ENCODE measurements at places on chromosomes 13 and 19.
A peak's percentile ranks its signal among the peaks of the same experiment; 100 is the strongest.

DNA sequence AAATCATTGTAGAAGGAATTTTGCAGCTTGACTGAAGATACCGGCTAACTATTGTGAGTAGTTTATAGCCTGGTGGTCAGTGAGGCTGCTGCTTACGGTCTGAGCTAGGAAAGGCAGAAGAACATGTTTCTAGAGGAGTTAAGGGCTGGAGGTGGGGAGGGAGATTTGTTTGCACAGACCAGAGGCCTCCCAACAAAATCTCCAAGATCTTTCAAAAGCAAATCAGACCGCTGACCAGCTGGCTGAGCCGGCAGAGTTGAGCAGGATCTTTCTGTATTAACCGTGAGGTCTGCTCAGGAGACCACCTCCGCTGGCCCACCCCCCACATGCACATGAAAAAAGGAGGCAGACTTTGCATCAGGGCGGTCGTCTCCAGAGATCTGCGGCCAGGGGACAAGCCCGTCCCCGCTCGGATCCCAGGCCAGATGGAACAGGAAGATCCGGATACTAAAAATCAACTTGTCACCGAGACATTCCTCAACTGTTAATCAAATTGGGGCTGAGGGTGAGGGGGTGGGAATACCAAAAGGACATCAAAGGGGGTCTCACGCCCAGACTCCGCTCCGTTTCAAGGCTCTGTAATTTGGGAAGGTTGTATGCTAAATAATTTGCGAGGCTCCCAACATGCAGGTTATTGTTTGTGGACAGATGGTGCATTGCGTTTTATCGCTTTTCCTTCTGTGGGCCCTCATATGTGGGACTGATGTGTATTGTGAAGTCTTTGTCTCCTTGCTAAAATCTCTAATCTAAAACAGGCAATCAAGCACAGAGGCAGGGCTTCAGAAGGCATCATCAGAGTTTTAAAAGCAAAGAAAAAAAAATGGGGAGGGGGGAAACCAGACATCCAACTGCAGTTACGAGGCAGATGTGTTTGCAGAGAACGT is 319.0 kb downstream of the ZNF536 start:
- DNase-seq, result no peak

GRCh38 chr13:22061371-22061805 is 390.5 kb downstream of the FGF9 start:
- no peak for DNase-seq

- DNase-seq, result no peak
Measured at GRCh38 chr13:94759120-94759728, 46.9 kb upstream of the SOX21 start.

DNA sequence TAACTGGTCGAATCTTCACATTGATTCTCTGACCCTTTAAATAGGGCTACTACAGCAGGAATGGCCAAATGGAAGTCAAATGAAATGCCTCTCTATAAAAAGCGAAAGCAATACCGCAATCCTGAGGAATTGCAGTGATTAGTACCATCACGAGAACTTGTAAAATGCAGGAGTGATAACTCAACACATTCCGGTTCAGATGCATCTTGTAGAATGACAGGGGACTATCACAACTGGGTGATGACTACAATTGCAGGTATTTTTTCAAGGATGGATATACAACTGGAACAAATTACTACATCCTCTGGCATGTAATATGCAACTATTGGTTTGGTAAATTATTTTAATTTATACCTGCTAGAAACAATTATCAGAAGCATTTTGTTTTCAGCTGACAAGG is 140.4 kb downstream of the PCDH20 start:
- DNase-seq, result no peak

GRCh38 chr19:52464798-52465470 is 11.6 kb downstream of the ZNF578 start:
- DNase-seq, result no peak

GRCh38 chr19:19418555-19419260 is 13.2 kb downstream of the GATAD2A start:
- no peak for DNase-seq

- DNase-seq, result no peak
Measured at GRCh38 chr13:49213539-49213938, 6.6 kb upstream of the MLNR start.

GRCh38 chr13:114104655-114105520 is 27.5 kb downstream of the RASA3 start:
- no peak for DNase-seq

DNA sequence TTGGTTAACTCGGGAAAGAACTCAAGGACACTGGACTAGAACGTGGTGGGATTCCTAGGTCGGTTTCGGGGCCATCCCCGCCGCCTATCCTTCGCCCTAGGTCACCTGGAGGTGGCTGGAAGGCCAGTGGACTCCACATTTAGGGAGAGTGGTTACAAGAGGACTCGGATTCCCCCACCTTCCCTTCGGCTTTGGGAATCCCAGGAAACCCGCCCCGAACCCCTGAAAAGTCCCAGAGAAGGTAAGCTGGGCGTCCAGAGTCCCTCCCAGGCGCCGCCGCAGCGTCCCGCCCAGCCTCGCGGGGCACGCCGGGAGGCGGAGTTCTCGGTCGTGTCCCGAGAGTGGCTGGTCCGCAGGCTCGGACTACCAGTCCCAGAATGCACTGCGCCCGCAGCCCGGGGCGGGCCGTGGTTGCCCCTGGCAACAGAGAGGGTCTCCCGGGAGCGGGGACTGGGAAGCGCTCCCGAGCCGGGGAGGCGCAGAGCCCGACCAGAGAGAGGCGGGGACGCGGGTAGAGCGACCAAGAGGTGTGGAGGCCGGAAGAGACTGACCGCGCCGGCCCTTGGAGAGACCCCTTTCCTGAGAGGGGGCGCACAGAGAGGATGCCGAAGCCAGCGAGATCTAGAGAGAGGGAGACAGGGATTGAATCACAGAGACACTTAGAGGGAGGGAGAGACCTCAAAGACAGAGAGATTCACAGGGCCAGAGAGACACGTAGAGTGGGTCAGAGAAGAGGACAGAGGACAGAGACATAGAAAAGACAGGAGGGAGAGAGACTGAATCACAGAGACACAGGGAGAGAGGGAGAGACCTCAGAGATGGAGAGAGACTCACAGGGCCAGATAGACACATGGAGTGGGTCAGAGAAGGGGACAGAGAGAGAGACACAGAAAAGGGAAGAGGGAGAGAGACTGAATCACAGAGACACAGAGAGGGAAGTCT is 2.6 kb upstream of the PRKCG start:
- DNase-seq, result peak; percentile 91

GRCh38 chr19:8615813-8616596 is 5.5 kb upstream of the ADAMTS10 start:
- peak; percentile 67 for DNase-seq

- DNase-seq, result no peak
Measured at GRCh38 chr19:1874554-1875185, 10.6 kb downstream of the ABHD17A start.

GRCh38 chr13:21595546-21595822 is 8.5 kb downstream of the MICU2 start:
- DNase-seq, result no peak

DNA sequence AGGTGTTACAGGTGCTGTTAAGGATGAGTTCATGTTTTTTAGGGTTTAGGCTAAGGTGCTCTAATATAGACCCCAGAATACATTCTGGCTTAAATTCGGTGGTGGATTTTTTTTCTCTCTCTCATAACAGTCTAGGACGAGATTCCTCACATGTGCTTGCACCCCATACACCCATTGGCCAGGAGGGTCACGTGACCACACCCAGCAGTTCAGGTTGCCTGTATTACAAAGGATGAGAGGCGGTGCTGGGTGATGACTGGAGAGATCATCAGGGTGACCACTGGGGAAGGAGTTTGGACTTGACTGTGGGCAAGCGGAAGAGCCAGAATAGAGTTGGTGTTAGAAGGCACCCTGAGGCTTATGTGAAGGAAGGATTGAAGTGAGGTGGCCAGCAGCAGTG is 27.7 kb downstream of the PPP2R1A start:
- DNase-seq, result no peak

- DNase-seq, result no peak
Measured at GRCh38 chr13:51260154-51260553, 38.0 kb downstream of the FAM124A start.

DNA sequence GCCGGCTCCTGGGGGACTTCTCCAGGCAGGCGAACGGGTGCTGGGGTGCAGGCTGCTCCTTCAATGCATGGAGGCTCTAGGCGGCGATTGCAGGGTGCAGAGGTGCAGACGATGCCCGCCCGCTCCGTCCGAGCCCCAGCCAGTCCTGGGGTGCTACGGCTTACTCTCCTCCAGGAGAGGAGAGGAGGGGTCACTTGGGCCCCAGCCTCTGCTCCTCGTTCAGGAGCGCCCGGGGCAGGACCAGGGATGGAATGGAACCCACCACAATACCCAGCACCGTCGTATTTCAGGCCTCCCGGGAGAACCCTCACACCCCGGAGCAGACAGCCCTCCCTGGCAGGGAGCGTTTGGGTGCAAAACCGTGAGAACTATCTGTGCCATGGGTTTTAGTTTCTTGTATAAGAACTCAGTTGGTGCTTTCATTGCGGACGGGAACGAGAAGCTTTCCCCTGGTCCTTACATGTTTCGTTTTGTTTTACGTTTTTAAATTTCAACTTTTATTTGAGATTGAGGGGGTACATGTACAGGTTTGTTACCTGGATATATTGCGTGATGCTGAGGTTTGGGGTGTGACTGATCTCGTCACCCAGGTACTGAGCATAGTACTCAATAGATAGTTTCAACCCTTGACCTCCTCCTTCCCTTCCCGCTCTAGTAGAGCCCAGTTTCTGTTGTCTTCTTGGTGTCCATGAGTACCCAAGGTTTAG is 46.8 kb downstream of the ARHGEF18 start:
- peak; percentile 27 for DNase-seq

GRCh38 chr13:20983386-20983785 is 78.0 kb downstream of the LATS2 start:
- no peak for DNase-seq

DNA sequence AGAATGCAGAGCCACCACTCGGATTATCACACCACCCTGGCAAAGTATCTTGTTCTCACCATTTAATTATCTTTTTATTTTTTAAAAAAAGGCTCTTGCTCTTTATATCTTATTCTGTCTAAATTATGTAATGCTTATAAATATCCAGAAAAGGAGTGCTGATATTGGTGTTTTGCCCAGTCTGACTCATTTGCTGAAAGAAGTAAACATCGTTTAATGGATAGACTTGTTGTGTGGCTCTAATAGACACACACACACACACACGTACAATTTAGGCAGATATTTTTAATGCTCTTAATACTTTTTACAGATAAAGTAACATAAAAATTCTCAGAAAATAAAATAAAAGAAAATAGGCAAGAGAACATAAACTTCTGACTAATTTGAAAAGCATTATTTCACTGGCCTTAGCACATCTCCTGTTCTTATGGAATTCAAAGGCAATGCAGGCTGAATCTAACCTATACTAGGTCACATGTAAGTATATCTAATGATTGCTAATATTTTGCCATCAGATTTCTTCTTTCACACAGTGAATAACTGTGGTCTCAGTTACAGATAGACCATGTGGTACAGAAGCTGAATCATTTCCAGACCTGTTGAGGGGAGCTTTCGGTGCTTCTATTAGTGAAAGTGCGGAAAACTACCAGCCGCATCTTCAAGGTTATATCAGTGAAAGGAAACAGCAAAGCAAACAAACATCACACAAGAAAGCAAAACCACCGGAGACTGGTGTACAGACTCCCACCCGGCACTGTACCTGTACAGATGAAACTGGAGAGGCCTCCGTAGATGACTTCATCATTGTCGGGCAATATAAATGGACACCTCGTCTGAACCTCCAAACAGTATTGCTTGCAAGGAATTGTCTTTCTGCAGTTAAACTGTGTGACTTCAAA is 642.1 kb upstream of the ARGLU1 start:
- DNase-seq, result no peak

DNA sequence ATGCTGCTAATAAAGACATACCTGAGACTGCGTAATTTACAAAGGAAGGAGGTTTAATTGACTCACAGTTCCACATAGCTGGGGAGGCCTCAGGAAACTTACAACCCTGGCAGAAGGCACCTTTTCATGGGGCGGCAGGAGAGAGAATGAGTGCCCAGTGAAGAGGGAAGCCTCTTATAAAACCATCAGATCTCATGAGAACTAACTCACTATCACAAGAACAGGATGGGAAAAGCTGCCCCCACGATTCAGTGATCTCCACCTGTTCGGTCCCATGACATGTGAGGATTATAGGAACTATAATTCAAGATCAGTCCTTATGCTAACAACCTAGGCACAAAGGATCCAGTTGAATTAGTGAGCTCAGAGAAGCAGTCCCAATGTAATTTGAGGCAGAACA is 59.4 kb downstream of the GPC6 start:
- no peak for DNase-seq

- DNase-seq, result no peak
Measured at GRCh38 chr13:53152057-53152421, 123.4 kb downstream of the OLFM4 start.

- DNase-seq, result no peak
Measured at GRCh38 chr13:22175815-22176214, 504.9 kb downstream of the FGF9 start.

DNA sequence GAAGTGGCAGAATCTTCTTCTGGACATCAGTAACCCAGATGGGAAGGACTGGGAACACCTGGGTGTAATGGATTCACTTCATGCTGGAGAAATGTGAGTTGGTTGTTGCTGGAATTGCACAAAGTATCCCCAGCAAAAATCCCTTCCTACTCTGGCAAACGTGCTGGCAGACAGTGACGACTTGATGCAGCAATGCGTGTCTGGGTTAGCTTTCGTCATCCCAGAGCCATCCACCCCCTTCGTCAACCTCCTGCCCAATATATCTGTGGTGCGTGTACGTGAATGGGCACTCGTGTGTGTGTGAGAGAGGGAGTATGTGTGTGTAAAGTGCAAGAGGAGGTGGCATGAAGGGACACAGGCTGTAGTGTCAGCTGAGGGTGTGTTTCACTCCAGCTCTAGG is 70.9 kb downstream of the TM9SF2 start:
- DNase-seq, result no peak

GRCh38 chr19:35601971-35602370 is 10.6 kb upstream of the HAUS5 start:
- no peak for DNase-seq

- no peak for DNase-seq
Measured at GRCh38 chr19:29162694-29163093, 50.3 kb downstream of the UQCRFS1 start.

GRCh38 chr19:51681286-51681941 is 11.7 kb upstream of the SPACA6 start:
- DNase-seq, result peak; percentile 51

GRCh38 chr19:41691268-41691970 is 3.3 kb upstream of the CEACAM7 start:
- DNase-seq, result peak; percentile 1

DNA sequence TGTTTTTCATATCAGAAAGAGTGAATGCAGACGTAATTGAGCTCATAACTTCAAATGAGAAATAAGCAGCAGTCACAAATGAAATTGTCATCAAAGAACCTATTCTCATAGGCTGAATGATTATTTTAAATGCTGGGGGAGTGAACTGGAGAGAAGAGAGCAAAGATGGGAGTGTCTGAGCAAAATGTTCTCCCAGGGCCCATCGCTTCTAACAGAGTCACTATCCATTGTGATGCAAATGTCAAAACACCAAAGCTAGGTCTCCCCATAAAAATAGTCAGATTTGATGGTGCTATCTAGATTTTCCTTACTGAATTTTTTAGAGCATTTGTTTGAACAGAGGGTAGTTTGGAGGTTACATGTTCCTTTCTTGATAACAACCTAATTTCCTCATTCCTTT is 278.7 kb downstream of the PCDH9 start:
- no peak for DNase-seq
